Jurkat, Clone E6-1 (cell line): ENCODE measurements at places on chromosomes 12 and 14.

GRCh38 chr12:85784096-85784720, 52.0 kb downstream of the RASSF9 start:
- no peak for DNase-seq

GRCh38 chr14:22803687-22803974, 11.6 kb downstream of the SLC7A7 start:
- no peak for DNase-seq

GRCh38 chr12:7322599-7322998, 18.7 kb downstream of the ACSM4 start:
- DNase-seq = no peak

- DNase-seq = no peak
Observed at GRCh38 chr12:57203791-57204190, 12.8 kb upstream of the NXPH4 start.

DNA sequence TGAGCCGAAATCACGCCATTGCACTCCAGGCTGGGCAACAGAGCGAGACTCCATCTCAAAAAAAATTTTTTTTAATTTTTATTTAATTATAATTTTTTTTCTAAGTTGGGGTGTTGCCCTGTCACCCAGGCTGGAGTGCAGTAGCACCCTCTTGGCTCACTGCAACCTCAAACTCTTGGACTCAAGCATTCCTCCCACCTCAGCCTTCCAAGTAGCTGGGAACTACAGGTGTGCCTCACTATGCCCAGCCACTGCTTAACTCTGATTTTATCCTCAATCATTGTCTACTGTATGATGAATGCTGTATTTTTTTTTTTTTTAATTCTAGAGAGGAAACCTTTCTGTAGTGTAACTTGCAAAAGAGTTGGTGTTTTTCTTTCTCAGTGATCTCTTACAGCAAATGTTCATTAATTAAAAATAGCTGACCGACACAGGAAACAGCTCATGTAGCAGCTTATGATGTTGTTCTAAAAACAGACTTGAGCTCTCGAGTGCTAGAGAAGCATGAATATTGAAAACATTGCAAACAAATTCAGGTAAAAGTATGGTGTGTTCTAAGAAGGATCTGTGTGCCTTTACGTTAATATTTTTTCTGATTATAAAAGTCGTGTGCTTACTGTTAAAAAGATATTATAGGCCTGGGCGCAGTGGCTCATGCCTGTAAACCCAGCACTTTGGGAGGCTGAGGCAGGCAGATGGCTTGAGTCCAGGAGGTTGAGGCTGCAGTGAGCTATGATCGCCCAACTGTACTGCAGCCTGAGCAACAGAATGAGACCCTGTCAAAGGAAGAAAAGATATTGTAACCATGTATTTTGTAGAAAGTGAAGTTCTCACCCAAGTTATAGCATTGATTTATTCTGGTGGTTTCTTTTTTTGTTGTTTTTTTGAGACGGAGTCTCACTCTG, 68.9 kb downstream of the FGD4 start:
- DNase-seq = no peak

DNA sequence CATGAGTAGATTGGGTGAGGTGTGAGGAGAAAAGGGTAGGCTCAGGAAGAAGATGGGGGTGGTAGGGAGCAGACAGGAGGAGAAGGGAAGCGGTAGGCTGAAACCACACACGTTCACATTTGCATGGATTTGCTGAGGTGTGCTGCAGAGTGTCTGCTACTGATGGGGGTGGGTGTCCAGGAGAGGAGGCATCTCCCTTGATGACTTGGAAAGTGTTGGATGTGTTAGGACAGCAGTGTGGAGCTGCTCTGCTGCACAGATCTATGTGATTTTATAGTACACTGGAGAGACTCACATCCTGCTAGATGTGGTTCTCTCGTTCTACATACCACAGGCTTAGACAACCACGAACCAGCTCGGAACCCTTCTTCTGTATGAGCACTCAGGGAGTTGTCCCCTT, 9.3 kb downstream of the ZFHX2 start:
- DNase-seq = no peak

DNA sequence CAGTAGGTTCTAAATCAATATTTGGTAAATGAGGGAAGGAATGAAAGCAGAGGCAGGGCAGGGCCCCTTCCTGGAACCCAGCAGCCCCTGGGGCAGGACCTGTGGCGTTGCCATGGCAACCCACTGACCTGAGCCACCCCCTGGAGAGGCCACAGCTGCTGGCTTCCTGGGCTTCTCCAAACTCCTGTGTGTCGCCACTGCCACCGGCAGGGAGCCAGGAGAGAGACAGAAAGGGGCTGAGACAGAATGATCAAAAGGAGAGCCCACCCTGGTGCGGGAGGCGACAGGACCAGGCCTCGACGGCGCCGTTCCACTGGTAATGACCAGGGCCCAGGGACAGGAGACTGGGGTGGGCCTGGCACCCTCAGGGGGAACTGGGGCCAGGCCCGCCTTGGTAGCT, 18.2 kb downstream of the RFX4 start:
- no peak for DNase-seq

- no peak for DNase-seq
Observed at GRCh38 chr14:89027097-89027740, 202.8 kb downstream of the TTC8 start.

DNA sequence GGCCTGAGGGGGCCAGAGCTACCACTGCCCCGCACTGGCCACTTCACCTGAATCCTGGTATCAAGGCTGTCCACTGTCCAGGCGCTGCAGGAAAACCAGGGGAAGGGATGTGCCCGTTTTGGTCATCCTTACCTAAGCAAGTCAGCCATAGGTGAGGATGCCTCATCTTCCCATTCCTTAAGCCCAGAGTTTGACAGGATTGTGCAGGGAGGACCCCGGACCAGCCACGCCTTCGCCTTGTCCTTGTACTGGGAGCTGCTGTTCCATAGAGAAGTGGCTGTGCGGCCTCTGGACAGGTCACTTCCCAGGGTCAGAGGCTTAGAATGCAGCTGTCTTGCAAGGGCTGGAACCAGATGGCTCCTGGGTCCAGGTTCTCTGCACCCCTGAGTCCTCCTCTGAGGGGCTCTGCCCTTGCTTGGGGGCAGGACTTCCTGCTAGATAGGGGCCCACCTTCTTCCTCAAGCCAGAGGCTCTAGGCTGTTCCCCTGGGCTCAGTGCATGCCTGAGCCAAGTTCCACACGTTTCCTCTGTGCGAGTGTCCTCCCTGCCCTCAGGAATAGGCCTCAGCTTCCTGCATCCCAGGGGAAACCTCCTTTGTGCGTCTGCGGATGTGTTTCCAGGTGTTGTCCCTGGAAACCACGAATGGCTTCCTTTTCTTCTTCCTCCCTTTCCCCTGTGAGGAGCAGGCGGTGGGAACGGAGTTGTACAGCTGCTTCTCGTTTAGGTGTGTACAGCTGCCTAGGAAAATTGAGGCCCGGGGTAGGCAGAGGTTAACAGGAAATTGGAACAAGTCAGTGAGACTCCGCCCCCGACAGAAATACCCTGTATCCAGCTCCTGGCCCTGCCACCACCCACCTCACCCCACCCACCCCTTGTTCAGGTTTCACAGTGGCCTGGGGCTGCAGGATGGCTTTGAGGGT, 54.3 kb upstream of the RIN3 start:
- DNase-seq = no peak

DNA sequence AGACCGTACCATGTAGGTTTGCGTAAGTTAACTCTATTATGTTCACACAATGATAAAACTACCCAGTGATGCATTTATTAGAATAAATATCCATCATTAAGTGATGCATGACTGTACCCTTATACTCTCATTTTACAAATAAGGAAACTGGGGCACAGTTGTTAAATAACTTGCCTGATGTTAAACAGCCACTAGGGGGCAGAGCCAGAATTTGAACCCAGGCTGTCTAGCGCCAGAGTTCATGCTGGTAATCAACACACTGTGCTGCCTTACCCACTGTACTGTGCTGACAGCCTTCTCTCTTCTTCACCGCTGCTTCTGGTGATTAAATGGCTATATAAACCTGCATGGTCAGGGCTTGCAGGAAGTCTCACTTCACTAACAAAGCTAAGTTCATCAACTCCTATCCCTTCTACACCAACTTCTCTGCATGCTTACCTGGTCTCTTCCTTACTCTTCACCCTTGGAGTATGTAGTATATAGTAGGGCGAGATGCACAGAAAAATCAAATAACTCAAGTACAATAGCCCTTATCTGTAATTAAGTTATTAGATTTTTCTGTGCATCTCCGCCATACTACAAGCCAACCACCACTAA, 43.6 kb upstream of the APPL2 start:
- peak; percentile 52 for DNase-seq

DNA sequence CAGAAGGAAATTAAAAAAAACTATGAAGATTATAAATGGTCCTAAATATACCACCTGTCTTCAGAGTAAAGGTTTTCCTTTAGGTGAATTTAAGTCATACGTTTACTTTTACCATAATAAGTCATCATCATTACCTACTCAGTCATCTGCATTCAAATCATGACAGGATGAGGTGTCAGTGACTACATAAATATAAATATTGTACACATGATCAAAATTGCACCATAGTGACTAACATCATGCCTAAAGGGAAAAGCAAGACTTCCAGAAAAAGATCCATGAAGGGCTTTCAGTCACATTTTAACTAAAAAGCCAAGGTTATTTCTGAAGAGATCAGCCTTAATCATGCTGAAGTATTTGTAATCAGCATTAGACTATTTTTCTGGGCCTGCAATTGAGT, 759.9 kb upstream of the FLRT2 start:
- DNase-seq = no peak

DNA sequence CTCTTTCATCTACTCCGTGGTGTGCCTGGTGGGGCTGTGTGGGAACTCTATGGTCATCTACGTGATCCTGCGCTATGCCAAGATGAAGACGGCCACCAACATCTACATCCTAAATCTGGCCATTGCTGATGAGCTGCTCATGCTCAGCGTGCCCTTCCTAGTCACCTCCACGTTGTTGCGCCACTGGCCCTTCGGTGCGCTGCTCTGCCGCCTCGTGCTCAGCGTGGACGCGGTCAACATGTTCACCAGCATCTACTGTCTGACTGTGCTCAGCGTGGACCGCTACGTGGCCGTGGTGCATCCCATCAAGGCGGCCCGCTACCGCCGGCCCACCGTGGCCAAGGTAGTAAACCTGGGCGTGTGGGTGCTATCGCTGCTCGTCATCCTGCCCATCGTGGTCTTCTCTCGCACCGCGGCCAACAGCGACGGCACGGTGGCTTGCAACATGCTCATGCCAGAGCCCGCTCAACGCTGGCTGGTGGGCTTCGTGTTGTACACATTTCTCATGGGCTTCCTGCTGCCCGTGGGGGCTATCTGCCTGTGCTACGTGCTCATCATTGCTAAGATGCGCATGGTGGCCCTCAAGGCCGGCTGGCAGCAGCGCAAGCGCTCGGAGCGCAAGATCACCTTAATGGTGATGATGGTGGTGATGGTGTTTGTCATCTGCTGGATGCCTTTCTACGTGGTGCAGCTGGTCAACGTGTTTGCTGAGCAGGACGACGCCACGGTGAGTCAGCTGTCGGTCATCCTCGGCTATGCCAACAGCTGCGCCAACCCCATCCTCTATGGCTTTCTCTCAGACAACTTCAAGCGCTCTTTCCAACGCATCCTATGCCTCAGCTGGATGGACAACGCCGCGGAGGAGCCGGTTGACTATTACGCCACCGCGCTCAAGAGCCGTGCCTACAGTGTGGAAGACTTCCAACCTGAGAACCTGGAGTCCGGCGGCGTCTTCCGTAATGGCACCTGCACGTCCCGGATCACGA, 2.2 kb downstream of the SSTR1 start:
- DNase-seq = no peak

- no peak for DNase-seq
Observed at GRCh38 chr12:54932038-54932437, 52.5 kb downstream of the TESPA1 start.

DNA sequence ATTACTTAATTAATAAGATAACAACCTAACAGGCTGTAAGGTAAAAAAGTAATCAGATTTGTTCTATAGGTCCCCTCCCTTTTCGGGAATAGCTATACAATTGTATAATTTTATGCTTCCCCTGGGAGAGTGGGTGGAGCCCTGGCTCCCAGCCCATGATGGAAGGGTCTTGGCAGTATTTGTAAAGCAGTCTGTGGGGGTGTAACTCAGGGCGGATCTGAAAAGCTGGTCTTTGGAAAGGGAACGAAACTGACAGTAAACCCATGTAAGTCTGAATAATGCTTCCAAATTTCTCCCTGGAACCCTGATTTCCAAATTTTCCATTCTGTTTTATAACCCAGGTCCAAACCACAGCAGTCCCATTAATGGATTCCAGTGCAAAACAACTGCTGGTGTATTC, 110.4 kb downstream of the DAD1 start:
- DNase-seq = no peak

- DNase-seq = no peak
Observed at GRCh38 chr12:6961695-6962284, 8.7 kb downstream of the PHB2 start.

DNA sequence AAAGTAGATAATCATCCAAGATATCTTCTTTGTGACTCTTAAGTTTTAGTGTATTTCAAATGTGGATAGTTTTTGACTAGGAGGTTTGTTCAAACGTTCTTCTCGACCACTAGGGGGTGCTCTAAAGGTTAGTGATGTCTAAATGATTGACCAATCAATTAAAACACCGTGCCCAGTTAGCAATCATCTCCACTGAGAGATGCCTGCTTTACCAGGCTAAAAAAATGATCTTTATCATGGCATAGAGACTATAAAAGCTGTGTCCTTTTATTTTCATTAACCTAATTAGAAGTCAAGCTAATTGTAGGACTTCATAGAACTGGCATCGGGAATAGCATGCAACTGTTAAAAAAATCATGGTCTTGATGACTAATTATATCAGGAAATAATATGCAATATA, 153.9 kb downstream of the PRKCH start:
- DNase-seq = peak; percentile 62

GRCh38 chr12:85279449-85280164, 413 bp upstream of the ALX1 start:
- no peak for DNase-seq

GRCh38 chr12:6912164-6912935, 2.0 kb upstream of the ENO2 start:
- DNase-seq = no peak

GRCh38 chr14:29810682-29811081, 117.0 kb downstream of the PRKD1 start:
- DNase-seq = no peak

- no peak for DNase-seq
Observed at GRCh38 chr14:60021619-60022018, 70.1 kb upstream of the PCNX4 start.

DNA sequence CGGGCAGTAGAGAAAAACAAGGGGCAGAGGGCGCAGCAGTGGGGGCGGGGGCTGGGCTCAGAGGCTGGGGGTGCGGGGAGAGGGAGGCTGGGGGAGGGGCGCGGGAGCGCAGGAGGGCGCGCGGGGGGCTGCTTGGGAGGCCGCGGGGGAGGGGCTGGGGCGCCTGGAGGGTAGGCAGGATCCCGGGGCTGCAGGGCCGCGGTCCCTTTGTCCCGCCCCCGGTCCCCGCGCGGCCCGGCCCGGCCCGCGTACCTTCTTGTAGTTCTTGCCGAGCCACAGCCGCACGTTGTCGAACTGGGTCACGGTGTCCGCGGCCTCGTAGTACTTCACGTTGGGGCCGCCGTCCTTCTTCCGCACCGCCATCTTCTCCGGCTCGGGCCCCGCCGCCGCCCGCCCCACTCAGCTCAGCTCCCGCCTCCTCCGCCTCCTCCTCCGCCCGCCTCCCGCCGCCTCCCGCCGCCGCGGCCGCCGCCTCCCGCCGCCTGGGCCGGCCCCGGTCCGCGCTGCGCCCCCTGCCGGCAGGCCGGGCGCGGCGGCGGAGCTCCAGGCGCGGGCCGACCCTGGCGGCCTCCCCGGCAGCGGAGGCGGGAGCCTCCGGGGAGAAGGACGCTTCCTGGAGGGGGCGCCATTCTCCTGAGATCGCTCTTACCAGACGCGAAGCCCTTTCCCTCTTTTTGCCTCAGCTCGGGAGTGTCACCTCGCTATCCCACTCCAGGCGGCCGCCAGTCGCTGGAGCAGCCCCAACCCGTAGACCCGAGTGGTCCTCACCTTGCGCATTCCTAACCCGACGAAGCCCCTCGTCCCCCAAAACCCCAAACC, at the start of gene SMARCC2:
SMARCC2 (minus strand) TSS at position 385 of the 819 bp plus-strand sequence; CDS start at position 363, 22 bp downstream.
- DNase-seq = peak; percentile 73
